ENCODE measurements at places on chromosomes 3 and 15. TPM values are rescaled to one million over a fixed set of nuclear protein-coding genes. Genes with fewer than 3 reads are reported as not detected.

SLC6A20 gene
- total RNA-seq: 0.14 TPM

SYNPR gene
- total RNA-seq: not detected

TMEM202 gene
- total RNA-seq: not detected

ADPGK gene
- total RNA-seq: 92.8 TPM

MKRN3 gene
- total RNA-seq: 3.9 TPM

GPX1 gene
- 298 TPM for total RNA-seq

ROPN1 gene
- not detected for total RNA-seq

PLSCR1 gene
- total RNA-seq: 42.5 TPM

RETNLB gene
- total RNA-seq: not detected

RNU5B-1 gene
- not detected for total RNA-seq

ATP10A gene
- total RNA-seq: 2.6 TPM

CPLX3 gene
- not detected for total RNA-seq

ZNF385D gene
- total RNA-seq: not detected

HYAL3 gene
- 1.8 TPM for total RNA-seq

CHST14 gene
- 14.4 TPM for total RNA-seq

Measured in placental pericyte (primary cell).